ENCODE measurements at places on chromosomes 2 and 18.

- DNase-seq = no peak
Observed at GRCh38 chr18:68448736-68449135, 266.2 kb downstream of the TMX3 start.

DNA sequence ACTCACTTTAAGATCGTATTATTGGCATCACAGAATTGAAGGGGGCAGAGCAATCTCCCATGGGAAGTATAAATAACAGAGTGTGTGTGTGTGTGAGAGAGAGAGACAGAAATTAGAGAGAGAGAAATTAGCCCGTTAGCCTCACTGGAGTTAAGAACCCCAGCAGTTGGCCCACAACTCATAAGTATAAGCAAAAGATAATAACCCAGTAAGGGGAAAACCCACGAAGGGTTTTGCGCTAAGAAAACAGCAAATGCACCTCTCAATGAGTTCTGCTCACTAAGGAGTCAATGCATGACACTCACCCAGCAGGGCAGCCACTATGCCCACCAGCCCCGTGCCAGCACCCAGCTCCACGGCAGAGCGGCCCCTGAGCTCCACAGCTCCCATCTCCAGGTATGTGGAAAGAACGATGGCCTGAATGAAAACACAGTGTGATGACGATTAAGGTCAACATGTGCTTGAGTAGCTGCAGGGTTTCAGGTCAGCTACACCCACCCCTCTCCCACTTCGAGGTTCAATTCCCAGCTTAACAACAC is 3.6 kb downstream of the METTL21A start:
- DNase-seq = no peak

- no peak for DNase-seq
Observed at GRCh38 chr18:38459131-38459994, 893.8 kb upstream of the CELF4 start.

DNA sequence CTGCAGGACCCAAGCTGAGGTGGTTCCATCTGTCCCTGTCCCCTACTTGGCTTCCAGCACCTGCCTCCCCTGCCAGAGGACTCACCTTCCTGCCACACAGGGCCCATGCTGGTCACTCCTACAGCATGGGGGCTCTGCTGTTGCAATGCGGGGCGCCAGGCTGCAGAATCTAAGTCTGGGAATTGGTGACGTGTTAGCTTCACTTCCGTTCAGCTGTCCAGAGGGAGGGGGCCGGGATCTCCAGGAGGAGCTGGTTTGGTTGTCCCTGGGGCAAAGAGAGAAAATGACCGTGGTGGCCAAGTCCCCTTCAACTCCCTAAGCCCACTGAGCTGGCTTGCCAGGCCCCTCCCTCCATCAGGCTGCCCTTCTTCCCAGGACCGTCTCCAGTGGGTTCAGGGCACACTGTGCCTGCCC is 69.5 kb downstream of the IL1R2 start:
- no peak for DNase-seq

DNA sequence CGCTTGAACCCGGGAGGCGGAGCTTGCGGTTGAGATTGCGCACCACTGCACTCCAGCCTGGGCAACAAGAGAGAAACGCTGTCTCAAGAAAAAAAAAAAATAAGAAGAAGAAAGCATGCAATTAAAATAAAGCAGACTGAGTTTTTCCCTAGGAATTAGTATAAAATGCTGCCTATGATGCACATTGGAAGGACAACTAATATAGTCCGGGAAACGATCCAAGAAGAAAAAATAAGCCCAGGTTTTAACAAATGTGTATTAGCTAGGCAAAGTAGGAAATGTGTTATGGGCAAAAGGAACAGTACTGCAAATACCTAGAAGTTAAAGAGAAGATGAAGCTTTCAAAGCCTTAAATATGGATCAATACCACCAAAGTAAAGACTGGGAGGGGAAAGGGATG is 64.0 kb downstream of the SPIRE1 start:
- DNase-seq = no peak

All from type B pancreatic cell (in vitro differentiated cells).